Stimulated activated CD4-positive, alpha-beta T cell treated with anti-CD3 and anti-CD28 coated beads, Interleukin-12 subunit alpha, Interleukin-12 subunit beta, amount 100 ng/mL, for 48 hours (primary cell): ENCODE measurements at places on chromosomes 2 and 18.

GRCh38 chr2:149488706-149489440 lies 98.7 kb downstream of the MMADHC start:
- DNase-seq = no peak

- no peak for DNase-seq
Observed at GRCh38 chr2:171241771-171242170, 81.1 kb upstream of the TLK1 start.

DNA sequence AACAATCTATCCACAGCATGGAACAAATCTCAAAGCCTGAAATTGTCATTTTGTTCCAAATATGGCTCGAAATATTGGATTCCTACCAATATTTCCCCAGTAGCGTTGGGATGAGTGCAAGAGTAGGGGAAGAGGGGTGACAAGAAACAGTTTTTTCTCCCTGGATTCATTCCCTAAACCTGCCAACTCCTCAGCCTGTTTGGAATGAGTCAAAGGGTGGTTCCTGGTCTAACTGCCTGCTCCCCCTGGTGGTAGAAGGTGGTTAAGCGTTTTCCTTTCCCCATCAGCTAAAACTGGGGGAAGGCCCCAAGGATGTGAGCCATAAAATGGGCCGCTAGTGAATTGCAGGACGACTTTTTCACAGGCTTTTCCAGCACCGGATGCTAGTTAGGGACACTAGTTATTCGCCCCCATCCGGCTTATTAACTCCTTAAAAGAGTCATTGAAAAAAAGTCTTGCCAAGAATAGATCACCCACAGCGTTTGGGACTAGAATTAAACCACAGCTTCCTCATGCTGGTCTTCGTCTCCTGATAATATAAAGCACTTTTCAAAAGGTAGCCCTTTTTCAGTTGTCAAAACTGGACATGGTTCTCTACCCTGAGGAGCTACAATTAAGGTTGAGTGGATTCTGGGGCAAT lies 72.5 kb downstream of the DHRS9 start:
- DNase-seq = peak; percentile 58

DNA sequence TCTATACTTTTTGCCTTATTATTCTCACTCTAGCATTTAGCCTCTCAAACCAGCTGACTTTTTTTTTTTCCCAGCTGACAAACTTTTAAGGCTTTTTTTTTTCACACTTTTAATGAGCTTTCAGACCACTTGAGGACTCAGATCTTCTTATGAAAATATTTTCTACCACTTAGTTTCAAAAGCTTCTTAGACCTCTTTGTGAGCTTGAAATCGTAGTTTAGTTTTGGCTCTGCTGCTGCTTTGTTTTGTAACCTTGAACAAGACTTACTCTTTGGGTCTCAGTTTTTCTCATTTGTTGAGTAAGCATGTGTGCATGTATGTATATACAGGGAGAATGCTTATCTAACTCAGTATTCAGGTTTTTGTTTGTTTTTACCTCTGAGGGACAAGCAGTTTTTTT lies 3.5 kb downstream of the NBEAL1 start:
- no peak for DNase-seq
